Naive thymus-derived CD4-positive, alpha-beta T cell (primary cell): ENCODE measurements at places on chromosomes 2 and 18. TPM values are rescaled to one million over a fixed set of nuclear protein-coding genes. Genes with fewer than 3 reads are reported as not detected.

GRCh38 chr2:43412114-43412753 is 183.6 kb downstream of the THADA start:
- no peaks in the 10 kb centered on the region for H3K4me1 ChIP-seq
- no peaks in the 10 kb centered on the region for H3K27me3 ChIP-seq

DNA sequence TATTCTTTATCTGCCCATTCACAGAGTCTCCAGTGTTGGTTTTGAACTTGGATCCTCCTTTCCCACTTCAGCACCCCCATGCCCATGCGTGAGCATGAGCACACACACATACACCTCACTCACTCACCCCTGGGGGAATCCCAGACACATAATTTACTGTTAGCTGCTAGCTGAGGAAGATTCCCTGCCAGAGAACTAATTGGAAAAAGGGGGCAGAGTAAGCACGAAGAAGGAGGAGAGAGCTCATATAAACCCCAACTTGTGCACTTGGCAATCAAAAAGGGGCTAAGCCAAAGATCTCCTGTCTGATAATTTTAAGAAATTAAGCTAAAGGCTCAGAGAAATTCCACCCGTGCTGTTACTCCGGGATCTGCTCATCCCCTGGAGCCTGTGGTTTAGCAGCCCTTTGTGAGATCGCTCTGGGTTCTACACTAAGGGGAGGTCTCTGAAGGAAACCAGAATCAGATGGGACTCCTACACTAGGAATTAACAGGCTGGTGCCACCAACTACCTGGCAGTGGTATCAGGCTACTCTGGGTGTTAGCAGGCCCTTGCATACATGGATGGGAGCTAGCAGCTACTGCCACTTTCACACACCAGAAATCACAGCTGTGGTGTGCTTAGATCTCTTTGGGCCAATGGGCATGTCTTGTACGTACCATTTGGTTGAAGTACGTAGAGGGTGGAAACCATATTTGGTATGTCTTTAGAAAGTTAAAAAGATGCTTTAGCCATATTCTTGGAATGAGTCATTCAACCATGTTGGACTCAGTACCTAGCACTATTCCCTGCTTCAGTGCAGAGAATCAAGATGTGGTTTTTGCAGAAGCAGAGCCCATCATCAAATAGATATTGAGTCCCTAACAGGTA is 95.6 kb upstream of the SLC14A2 start:
- DNase-seq, result no peak
- H3K27ac ChIP-seq, result no peak overlapping the region
- no peaks in the 10 kb centered on the region for H3K27me3 ChIP-seq

BMP10 gene
- not detected for total RNA-seq

ACSL3 gene
- total RNA-seq, result 40.5 and 42.9 TPM in 2 replicates
